ENCODE measurements at places on chromosomes 11 and 22.

DNA sequence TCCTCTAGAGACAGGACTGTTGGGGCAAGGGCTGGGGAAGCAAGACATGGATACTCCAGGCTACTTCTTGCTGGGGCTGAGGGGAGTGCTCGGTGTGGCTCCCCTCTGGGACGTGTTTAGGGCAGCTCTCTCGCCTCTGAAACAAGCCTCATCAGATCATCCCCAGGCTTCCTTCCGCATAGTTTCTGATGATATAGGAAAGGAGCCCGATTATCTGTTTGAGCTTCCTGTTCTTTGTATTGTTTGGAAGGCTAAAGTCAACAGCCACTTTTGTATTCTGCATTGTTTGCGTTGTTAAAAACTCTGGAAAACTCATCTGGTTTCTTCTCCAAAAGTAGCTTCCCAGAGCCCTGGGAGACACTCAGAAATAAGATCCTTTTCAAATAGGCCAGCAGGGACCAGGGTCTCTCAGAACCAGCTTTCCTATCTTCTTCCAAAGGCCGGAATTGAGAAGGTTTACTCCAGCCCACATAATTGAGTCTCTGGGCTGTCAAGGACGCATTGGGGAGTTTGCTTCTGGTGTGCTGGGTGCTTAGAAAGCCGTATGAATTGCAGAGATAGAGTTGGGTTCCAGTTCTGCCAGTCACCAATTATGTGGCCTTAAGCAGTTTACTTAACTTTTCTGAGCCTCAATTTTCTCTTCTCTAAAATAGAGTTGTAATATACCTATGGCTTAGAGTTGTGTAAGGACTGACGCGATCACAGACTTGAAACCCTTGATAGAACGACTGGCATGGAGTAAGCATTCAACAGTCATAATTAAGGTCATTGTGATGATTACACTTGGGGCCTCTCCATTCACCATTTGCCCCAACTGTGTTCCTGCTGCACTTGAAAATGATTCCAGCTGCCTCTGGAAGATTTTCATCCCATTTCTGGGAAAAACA, 19.1 kb downstream of the CD44 start:
- no peak for DNase-seq

- DNase-seq: no peak
Measured at GRCh38 chr11:28767574-28767973, 659.4 kb downstream of the METTL15 start.

DNA sequence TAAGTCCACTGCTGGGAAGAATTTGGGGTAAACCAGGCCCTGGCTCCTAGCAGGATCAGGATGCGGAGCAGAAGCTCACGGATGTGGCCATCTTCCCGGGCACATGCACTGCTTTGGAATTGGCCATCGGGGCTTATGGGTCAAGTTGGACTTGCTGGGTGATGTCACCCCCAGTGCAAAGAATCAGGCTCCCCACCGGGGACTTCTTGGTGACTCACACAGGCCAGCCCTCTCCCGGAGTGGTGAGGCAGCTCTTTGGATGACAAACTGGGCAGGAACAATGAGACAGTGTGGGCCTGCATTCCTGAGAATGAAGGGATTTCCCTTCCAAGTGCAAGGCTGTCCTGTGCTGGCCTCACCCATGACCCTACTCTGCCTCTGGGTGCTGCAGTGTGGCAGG, 128.8 kb upstream of the ANO1 start:
- DNase-seq: peak; percentile 47

GRCh38 chr11:5596607-5597201, at the start of gene TRIM6:
Gene TRIM6 (plus strand): TSS chr11:5596637. CDS start chr11:5596898, 261 bp downstream.
- DNase-seq: peak; percentile 63

- no peak for DNase-seq
Measured at GRCh38 chr11:16382638-16383380, 26.5 kb upstream of the SOX6 start.

DNA sequence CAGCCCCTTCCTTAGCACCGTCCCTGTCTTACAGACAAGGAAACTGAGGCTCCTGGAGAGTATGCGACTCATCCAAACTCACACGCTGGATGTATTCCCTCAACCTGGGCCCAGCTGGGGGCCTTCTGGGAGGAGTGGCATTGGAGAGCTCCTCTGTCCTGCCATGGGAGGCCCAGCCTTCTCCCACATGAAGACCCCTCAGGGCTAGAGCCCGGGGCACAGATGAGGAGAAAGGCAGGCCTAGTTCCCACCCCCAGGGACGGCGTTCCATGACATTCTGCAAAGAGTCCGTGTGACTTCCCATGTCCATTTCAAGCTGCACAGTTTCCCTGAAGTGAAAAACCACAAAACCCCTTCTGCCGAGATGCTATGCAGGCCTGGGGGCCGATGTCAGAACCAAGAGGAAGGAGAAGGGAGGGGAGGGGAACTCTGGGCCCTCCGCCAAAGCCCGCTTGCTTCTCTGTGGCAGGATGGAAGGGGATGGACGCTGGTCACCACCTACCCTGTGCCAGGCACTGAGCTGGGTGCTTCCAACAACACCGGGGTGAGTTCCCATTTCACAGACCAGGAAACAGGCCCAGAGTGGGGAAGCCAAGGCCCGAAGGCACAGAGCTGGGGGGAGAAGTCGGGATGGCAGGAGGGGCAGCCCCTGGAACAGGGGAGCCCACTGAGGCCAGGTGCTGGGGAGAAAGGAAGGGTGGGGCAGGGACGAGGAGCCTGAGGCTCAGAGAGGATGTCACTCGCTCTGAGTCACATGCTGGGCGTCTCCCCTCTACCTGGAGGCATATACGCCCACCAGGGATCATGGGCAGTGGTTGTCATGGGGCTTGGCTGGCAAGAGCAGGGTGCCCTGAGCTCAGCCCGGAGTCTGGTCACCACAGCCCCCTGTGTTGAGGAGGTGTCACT, 15.7 kb downstream of the RAC2 start:
- no peak for DNase-seq

GRCh38 chr11:84886344-84886743, 740.8 kb downstream of the DLG2 start:
- DNase-seq: no peak

GRCh38 chr22:25659413-25659812, 82.6 kb upstream of the MYO18B start:
- DNase-seq: no peak
